Activated CD8-positive, alpha-beta T cell treated with anti-CD3 and anti-CD28 coated beads, Interleukin-2, amount 10 ng/mL, durations not matched to agents 7 days and 5 days (primary cell): ENCODE measurements at places on chromosomes 4 and X. TPM values are rescaled to one million over a fixed set of nuclear protein-coding genes. Genes with fewer than 3 reads are reported as not detected.

GRCh38 chr4:89438102-89438831 is 130.7 kb upstream of the GPRIN3 start:
- H3K36me3 ChIP-seq = no peaks in the 10 kb centered on the region
- DNase-seq = peak; percentile 59
- peaks cover 2% of the 10 kb centered on the region for H3K27me3 ChIP-seq
- peak overlapping the region; percentile 73 for H3K27ac ChIP-seq

DNA sequence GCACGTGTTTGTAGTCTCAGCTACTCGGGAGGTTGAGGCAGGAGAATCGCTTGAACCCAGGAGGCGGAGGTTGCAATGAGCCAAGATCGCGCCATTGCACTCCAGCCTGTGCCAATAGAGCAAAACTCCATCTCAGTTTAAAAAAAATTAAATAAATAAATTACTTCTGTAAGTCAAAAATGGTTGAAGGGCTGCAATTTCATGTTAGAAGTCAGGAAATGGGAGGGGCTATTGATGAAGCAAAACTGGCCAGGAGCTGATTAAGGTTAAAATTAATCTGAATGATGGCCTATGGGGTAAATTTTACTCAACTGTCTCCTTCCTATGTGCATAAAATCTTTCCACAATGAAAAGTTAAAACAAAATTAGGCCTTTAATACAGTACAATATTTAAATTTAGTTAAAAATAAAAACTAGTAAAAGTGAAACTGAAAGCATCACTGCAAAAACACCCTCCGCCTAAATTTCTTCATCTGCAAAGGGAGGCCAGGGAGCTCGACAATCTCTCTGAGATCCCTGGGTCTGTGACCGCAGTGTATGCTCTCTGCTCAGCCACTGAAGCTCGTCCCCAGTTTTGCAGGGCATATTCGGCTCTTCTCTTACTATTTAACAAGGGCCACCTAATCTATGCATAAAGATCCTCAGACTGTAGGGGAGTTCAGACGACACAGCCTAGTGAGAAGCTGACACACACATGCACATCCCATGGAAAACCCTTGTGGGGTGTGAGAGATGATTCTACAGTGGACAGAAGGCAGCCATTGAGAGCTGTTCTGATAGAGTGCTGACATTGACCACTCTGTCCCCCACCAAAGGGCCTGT is 57.2 kb downstream of the IRF2 start:
- DNase-seq = peak; percentile 75
- no peaks in the 10 kb centered on the region for H3K27me3 ChIP-seq
- peaks cover 73% of the 10 kb centered on the region for H3K36me3 ChIP-seq
- peaks cover 84% of the 10 kb centered on the region for H3K4me1 ChIP-seq

GRCh38 chrX:25534091-25534490 is 518.3 kb upstream of the ARX start:
- no peaks in the 10 kb centered on the region for H3K27me3 ChIP-seq
- DNase-seq = no peak
- H3K4me3 ChIP-seq = no peak overlapping the region
- H3K36me3 ChIP-seq = no peaks in the 10 kb centered on the region
- no peak overlapping the region for H3K27ac ChIP-seq

DNA sequence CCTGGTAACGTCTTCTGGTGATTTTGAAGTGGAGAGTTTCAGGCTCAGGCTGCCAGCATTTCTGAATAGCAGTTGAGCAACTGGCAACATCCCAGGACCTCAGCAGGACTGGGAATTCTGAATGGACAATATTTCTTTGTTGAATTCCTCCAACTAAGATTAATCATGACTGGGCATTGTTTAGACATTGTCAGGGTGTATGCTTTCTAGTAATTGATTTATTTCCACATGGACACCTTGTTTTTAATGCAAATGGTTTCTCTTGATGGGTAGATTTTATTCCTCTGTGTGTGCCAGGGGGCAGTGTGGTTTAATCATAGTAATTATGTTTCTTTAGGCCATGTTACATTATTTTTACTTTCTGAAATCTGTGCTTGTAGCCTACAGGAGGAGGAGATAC is 1004.7 kb upstream of the LCORL start:
- H3K36me3 ChIP-seq = no peaks in the 10 kb centered on the region
- no peak for DNase-seq
- no peak overlapping the region for H3K27ac ChIP-seq
- H3K27me3 ChIP-seq = no peaks in the 10 kb centered on the region
- no peaks in the 10 kb centered on the region for H3K4me1 ChIP-seq

GRCh38 chr4:101730291-101731117 is 60.0 kb upstream of the BANK1 start:
- H3K36me3 ChIP-seq = no peaks in the 10 kb centered on the region
- H3K27me3 ChIP-seq = peaks cover 11% of the 10 kb centered on the region
- H3K4me1 ChIP-seq = no peaks in the 10 kb centered on the region

GRCh38 chrX:105191878-105192277 is 28.6 kb downstream of the TEX13A start:
- no peak overlapping the region for H3K4me3 ChIP-seq
- no peak overlapping the region for H3K27ac ChIP-seq
- H3K27me3 ChIP-seq = no peaks in the 10 kb centered on the region
- no peaks in the 10 kb centered on the region for H3K4me1 ChIP-seq
- H3K36me3 ChIP-seq = no peaks in the 10 kb centered on the region

DNA sequence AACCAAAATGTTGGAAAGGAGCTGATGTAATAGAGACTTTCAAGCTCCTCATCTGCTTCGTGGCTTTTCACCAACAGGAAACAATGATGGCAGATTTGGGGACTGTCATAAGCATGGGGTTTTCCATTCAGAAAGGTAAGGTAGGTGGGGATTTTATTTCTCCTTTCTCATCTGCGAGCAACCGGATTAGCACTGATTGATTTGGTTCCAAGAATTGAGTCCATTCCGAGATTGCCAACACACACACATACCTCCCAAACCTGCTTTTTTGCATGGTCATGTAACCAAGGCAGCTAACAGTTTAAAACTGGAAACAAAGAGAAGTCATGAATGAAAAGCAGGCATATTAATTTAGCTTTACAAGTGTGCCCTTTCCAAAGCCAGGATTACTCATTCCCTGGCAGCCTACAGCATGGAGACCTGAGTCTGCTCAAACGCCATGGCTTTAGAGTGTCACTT is 63.0 kb upstream of the LNX1 start:
- no peaks in the 10 kb centered on the region for H3K36me3 ChIP-seq
- no peaks in the 10 kb centered on the region for H3K4me1 ChIP-seq
- DNase-seq = no peak
- H3K27me3 ChIP-seq = peaks cover 2% of the 10 kb centered on the region
- no peak overlapping the region for H3K4me3 ChIP-seq

- H3K4me1 ChIP-seq = peaks cover 10% of the 10 kb centered on the region
- H3K4me3 ChIP-seq = peak overlapping the region; percentile 1
- peaks cover 86% of the 10 kb centered on the region for H3K27me3 ChIP-seq
- no peak for DNase-seq
- peak overlapping the region; percentile 50 for H3K27ac ChIP-seq
- H3K36me3 ChIP-seq = peaks cover 22% of the 10 kb centered on the region
Measured at GRCh38 chr4:110629214-110629754, 6.4 kb upstream of the PITX2 start.

DNA sequence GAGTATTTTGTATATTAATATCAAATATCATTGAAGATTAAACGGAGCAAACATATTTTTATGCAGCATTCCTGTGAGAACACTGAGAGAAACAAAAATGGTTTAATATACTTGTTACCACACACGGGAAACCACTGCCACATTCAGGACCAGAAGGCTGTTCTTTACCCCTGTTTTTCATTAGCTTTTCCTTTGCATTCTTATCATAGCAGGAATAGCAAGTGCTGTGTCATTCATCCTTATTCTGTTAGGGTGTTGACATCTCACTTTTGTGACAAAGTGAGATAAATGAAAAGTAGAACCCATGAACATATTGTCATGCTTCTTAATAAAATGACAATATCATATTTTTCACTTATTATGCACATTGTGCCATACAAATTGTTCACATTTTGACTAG is 212.4 kb upstream of the NDST4 start:
- H3K4me3 ChIP-seq = no peak overlapping the region
- H3K27ac ChIP-seq = no peak overlapping the region
- H3K36me3 ChIP-seq = no peaks in the 10 kb centered on the region
- DNase-seq = no peak

DNA sequence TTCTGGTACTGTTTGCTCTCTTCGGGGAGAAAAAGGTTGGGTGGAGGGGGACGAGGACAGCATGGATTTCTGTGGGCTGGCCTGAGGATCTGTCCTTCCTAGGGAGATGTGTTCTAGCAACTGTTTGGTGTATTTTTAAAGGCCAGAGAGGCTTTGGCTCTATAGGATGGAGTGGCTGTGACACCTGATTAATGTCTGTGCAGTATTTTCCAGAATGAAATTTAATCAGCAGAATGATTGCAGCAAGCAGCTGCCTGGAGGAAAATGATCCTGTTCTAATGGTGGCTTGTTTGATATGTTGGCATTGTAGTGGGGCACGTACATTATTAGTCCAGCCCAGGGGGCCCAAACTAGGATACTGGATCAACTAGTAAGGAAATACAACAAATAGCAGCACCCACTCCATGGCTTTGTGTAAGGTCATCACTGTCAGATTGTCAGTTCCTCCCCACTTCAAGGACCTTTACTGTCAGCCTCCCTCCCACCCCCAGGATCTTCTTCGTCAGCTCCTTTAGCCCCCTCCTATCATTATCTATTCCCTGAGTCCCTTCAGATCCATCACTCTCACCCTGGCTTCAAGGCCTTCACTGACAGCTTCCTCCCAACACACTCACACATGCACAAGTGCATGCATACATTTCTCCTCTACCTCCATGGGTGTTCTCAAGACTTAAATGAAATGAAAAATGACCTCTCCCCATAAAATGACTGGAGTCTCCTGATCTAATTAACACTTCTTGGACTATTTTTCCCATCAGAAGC is 10.4 kb upstream of the TMEM255A start:
- H3K4me1 ChIP-seq = no peaks in the 10 kb centered on the region
- H3K4me3 ChIP-seq = no peak overlapping the region
- no peak for DNase-seq
- no peak overlapping the region for H3K27ac ChIP-seq
- H3K27me3 ChIP-seq = peaks cover 20% of the 10 kb centered on the region
- no peaks in the 10 kb centered on the region for H3K36me3 ChIP-seq

GRCh38 chrX:136202889-136203288 is 48.3 kb downstream of the MAP7D3 start:
- H3K4me3 ChIP-seq = no peak overlapping the region
- H3K36me3 ChIP-seq = no peaks in the 10 kb centered on the region
- no peak for DNase-seq
- no peak overlapping the region for H3K27ac ChIP-seq
- peaks cover 27% of the 10 kb centered on the region for H3K4me1 ChIP-seq
- no peaks in the 10 kb centered on the region for H3K27me3 ChIP-seq

GRCh38 chr4:182644683-182645050 is 272.5 kb downstream of the DCTD start:
- DNase-seq = no peak
- no peaks in the 10 kb centered on the region for H3K27me3 ChIP-seq
- no peak overlapping the region for H3K4me3 ChIP-seq
- H3K4me1 ChIP-seq = no peaks in the 10 kb centered on the region
- H3K27ac ChIP-seq = no peak overlapping the region

DNA sequence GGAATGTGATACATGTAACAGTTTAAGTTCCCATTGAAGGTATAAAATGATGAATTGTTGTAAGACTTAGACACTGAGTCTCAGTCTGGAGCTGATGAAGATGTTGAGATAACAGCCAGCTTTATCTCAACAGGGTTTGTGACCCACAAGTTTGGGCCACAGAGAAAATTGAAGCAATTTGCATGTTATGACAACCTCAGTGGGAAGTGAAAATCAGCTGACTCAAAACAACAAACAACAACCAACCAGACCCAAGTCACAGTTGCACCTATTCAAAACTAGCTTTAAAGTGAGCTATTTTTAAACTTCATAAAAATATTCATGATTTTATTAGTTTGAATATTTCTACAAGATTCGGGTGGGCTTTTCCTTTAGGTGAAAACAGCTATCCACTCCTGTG is 8.0 kb downstream of the SFRP2 start:
- no peak overlapping the region for H3K27ac ChIP-seq
- no peaks in the 10 kb centered on the region for H3K36me3 ChIP-seq
- H3K4me1 ChIP-seq = no peaks in the 10 kb centered on the region
- no peak for DNase-seq
- H3K4me3 ChIP-seq = no peak overlapping the region

GRCh38 chr4:41865981-41866798 is 69.0 kb upstream of the TMEM33 start:
- H3K4me3 ChIP-seq = no peak overlapping the region
- H3K27me3 ChIP-seq = peaks cover 73% of the 10 kb centered on the region
- H3K4me1 ChIP-seq = peaks cover 9% of the 10 kb centered on the region
- H3K27ac ChIP-seq = no peak overlapping the region
- DNase-seq = no peak

- H3K27me3 ChIP-seq = no peaks in the 10 kb centered on the region
- H3K36me3 ChIP-seq = no peaks in the 10 kb centered on the region
- H3K4me1 ChIP-seq = peaks cover 4% of the 10 kb centered on the region
- H3K4me3 ChIP-seq = no peak overlapping the region
- no peak for DNase-seq
- H3K27ac ChIP-seq = no peak overlapping the region
Measured at GRCh38 chrX:57232658-57233360, 53.7 kb upstream of the FAAH2 start.

- no peak overlapping the region for H3K4me3 ChIP-seq
- no peak for DNase-seq
- H3K36me3 ChIP-seq = no peaks in the 10 kb centered on the region
- H3K27ac ChIP-seq = no peak overlapping the region
Measured at GRCh38 chrX:133513123-133513522, 97.8 kb upstream of the GPC4 start.

GRCh38 chr4:4838051-4838935 is 21.2 kb upstream of the MSX1 start:
- no peak for DNase-seq
- H3K4me1 ChIP-seq = peaks cover 11% of the 10 kb centered on the region
- H3K4me3 ChIP-seq = no peak overlapping the region
- H3K27ac ChIP-seq = no peak overlapping the region

DNA sequence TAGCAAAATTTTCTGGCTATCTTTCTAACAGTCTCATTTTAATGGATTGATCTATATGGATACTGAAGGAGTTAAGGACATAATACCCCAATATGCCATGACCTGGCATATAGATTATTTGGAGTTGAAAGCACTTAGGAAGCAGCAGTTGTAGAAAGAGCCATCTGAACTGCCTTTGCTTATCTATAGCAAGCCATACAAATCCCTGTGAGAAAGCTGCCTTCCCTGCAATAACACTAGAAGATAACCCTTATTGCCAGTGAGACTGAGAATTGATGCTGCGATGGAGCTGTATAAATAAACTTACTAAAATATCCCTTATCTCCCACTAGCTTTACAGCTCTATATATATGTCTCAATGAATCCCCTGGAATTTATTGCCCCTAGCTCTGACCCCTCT is 346.3 kb downstream of the TECRL start:
- H3K27me3 ChIP-seq = no peaks in the 10 kb centered on the region
- H3K4me1 ChIP-seq = no peaks in the 10 kb centered on the region
- no peak overlapping the region for H3K27ac ChIP-seq
- no peak for DNase-seq
- H3K36me3 ChIP-seq = no peaks in the 10 kb centered on the region

Gene SPACA5
- total RNA-seq = not detected

Gene POU4F2
- total RNA-seq = not detected

Gene USP17L20
- not detected for total RNA-seq

Gene FDCSP
- total RNA-seq = not detected

Gene AKAP14
- total RNA-seq = not detected

Gene UBA1
- total RNA-seq = 189 TPM

Gene GAGE12H
- not detected for total RNA-seq
